ENCODE measurements at places on chromosomes 3 and 15.

- no peak for DNase-seq
These were observed 195.6 kb upstream of the NSMCE3 start for GRCh38 chr15:29465196-29465595.

- no peak for DNase-seq
These were observed 91.6 kb downstream of the SCN11A start for GRCh38 chr3:38960042-38960622.

- no peak for DNase-seq
These were observed 57.9 kb downstream of the RLBP1 start for GRCh38 chr15:89163271-89164055.

DNA sequence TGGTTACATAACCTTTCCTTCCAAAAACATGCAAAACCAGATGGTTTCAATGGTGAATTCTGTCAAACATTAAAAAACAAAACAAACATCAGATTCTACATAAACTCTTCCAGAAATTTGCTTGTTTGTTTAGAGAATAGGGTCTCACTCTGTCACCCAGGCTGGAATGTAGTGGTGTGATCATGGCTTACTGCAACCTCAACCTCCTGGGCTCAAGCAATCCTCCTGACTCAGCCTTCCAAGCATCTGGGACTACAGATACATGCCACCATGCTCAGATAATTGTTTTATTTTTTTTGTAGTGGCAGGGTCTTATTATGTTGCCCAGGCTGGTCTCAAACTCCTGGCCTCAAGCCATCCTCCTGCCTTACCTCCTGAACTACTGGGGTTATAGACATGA, 36.1 kb downstream of the FBXL2 start:
- DNase-seq, result no peak

- peak; percentile 60 for DNase-seq
These were observed 25.8 kb upstream of the ADPGK start for GRCh38 chr15:72809329-72809728.

DNA sequence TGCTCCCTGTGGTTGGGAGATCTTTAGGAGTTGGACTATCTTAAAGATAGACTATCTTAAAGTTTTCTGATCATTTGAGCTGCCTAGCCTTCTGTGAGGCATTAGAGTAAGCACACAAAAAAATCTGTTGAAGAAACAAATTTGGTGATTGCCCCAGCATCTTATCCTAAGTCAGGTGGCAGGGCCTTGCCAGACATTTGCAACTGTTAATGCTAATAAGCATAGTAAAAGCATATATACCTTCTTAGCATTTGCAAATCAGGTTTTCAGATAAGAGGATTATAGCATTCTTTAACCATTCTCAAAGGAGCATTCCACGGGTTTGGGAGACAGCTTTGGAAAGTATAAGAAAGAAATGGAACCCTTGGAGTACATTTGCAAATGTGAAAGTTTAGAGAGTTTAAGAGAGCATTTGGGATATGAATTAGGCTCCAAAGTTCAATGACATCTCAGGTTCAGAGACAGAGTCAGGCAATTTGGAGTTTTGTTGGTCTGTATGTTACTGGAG, 61.0 kb downstream of the SEMA6D start:
- DNase-seq, result no peak

GRCh38 chr3:179432451-179432850, 18.8 kb downstream of the GNB4 start:
- DNase-seq, result no peak

DNA sequence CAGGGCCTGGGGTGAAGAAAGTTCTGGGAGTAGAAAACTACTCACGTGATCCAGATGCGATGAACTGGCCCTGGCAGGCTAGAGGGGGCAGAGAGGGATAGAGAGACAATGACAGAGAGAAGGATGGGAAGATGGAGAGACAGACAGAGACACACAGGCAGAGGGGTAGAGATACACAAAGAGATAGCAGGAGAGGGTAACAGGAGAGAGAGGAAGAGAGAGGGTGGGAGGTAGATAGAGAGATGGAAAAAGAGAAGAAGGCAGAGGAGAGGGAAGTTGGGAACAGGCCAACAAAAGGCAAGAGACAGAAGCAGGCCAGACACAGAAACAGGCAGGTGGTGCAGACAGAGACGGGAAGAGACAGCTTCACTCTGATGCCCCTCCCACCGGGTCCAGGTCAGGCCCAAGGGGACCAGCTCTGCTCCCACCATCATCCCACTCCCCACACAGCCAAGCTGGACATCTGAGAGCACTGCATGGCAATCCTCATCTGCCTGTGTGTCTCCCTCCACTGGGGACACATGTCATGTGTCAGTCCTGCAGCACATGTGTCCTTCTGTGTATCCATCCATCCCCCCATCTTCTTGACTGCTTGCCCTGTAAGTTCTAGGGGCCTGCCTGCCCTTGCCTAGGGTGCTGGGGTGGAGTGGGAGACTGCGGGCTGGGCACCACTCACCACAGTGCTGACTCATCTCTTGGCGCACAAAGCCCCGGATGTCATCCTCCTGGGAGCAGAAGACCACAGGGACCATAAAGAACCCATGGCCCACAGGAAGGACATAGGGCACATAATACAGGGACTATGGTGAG, 2.2 kb upstream of the UCN2 start:
- DNase-seq, result no peak

DNA sequence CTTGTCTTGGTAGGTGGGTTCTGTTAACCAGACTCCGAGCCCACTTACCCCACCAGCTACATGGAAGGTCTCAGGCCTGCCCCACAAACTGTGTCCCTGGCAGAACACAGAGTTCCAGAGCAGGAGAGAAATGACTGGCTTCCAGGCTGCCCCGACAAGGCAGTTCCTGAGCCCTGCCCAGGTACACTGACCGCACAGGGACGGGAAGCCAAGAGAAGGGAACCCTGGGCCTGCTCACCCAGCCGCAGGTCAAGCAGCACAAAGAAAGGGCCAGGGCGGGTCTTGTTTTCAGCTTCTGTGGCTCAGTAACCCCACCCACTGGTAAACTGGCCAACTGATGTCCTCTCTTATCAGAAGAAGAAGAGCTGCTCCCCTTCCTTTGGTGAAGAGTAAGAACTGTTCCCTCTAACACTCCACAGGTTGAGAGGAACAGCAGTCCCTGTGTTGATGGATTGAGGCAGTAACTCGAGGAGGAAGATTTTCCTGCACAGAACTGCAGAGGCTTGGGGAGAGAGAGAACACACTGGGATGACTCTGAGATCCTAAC, 68.4 kb downstream of the CRTC3 start:
- DNase-seq, result no peak

- DNase-seq, result no peak
These were observed 26.6 kb downstream of the MBNL1 start for GRCh38 chr3:152295344-152295743.

DNA sequence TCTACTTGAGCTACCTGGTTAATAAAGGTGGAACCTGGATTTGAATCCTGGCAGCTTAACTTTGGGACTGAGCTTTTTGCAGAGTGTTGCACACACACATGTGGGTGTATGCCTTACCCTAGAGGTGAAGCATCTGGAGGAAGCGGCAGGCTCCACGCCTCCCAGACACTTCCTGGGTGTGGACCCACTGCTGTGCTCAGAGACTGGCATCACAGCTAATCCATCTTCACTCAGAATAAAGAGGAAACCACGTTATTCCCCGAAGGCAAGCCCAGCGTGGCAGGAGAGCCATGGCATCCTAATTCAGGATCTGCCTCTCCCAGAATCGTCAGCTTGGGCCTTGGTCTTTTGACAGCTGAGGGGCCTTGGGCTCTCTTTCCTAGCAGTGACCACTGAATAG, 25.5 kb downstream of the CCDC13 start:
- DNase-seq, result no peak

- DNase-seq, result no peak
These were observed 158.0 kb downstream of the CTNNB1 start for GRCh38 chr3:41357271-41357670.

GRCh38 chr15:70034141-70034540, 63.6 kb downstream of the TLE3 start:
- DNase-seq, result no peak

GRCh38 chr3:39497753-39498152, 30.3 kb downstream of the MOBP start:
- no peak for DNase-seq

- no peak for DNase-seq
These were observed 36.1 kb downstream of the PBRM1 start for GRCh38 chr3:52649461-52650210.

DNA sequence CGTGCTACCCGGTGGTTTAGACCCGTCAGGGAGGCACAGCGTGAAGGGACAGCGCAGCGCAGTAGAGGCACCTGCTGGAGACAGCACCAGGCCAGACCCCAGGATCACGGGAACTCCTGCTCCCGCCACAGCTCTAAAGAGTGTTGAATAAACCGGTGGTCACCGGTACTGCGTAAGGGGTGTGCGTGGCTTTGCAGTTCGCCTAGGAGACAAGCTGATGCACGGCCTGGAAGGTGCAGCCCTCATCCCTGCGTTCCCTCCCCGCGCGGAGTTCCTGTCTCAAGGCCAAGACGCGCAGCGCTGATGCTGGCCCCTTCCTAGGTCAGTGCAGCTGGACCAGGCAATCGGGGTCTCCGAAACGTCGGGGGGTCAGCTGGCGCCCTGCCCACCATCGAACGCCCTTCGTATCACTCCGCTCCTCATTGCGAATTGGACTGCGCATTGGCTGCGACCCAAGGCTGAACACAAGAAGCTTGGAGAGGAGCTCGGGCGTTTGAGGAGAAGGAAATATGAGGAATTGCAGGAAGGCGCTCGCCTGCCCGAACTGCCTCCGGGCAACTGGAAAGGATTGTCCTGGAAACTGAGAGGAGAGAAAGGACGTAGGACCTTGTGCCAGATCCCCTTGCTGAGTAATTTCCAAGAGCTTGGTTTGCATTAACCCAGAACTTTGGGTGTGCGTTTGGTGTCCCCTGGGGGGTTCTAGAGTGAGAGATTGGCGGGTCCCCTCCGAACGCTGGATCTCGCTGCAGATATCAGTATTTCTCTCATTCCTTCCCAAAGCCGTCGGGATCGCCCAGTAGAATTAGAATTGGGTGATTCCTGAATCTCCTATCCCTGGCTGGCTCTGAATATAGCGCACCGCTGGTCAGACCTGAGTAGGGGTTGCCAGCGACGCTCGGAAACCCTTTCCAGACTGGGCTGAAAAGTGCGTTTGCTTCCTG, 2.3 kb upstream of the SOX14 start:
- DNase-seq, result no peak

- no peak for DNase-seq
These were observed 6.8 kb downstream of the ARHGAP31 start for GRCh38 chr3:119300991-119301391.

DNA sequence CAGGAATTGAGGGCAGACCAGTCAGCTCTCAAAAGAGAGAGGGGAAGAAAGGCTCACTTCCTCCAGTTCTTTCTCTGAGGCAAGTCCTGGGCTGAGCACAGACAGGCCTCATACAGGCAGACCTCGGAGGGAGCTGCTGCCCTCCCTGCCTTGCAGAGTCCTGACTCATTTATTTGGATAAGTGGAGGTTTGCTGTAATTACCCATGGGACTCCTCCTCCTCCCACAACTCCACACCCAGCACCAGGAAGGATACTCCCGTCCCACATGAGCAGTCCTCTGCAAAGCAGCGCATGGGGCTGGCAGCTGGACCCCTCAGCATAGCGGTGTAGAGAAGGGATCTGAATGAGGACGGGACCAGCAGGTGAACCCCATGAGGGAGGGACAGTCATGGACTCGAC, 13.4 kb upstream of the SCN10A start:
- no peak for DNase-seq

DNA sequence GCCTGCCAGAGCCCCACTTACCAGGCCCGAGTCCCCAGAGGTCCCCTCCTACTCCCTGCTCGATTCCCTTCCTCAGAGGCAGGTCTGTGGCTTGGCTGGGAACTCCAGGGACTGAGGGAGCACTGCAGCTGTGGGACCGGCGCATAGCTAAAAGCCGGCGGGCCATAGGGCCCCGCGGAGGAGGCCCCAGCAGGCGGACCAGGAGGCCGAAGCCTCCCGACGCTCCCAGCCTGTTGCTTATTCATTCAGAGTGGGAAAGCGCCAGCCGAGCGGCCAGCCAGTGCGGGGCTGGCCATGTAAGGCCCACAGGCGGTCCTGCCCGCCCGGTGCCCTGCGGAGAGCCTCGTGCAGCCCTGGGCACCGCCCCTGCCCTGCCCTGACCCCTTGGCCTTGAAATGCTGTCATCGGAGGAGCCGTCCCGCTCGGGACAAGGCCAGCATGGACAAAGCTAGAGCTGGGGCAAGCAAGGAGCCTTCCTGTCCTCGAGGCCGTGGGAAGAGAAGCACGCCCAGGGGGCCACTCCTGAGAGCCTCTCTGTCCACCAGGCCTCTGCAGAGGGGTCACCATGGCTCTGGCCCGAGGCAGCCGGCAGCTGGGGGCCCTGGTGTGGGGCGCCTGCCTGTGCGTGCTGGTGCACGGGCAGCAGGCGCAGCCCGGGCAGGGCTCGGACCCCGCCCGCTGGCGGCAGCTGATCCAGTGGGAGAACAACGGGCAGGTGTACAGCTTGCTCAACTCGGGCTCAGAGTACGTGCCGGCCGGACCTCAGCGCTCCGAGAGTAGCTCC, at the start of gene LOXL1:
LOXL1 (plus strand) TSS at position 244 of the 784 bp plus-strand sequence; CDS start at position 566, 322 bp downstream.
- no peak for DNase-seq

GRCh38 chr3:25973122-25973521, 183.2 kb downstream of the OXSM start:
- DNase-seq, result no peak

GRCh38 chr3:474828-475227, 278.3 kb downstream of the CHL1 start:
- DNase-seq, result no peak

GRCh38 chr3:10023587-10024310, 2.5 kb upstream of the FANCD2 start:
- no peak for DNase-seq

DNA sequence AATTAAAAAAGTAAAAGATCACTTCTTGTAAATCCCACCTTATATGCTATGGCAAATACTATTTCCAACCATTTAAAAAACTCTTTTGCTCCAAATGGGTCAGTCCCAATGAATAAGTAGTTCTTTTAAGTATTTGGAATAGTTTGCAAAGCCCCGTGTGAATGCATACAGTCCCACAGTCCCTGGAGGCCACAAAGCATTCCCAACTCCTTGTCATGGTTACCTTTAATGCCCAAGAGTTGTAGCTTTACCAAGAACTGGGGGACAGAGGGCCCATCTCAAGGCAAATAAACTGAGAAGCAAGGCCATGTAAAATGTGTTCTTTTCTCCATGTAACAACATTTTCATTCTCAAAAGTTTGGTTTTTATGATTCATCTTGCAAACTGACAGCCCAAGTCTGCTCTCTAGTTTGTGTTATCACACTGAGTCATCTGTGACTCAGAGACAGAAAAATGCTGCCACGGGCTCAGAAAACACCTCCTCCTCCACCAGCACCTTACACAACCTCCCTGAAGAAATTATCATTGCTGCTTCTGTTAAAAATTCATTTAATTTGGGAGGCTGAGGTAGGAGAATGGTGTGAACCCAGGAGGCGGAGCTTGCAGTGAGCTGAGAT, 336.2 kb downstream of the ERC2 start:
- no peak for DNase-seq

- DNase-seq, result no peak
These were observed 40.3 kb downstream of the EDEM1 start for GRCh38 chr3:5227812-5228211.

- DNase-seq, result no peak
These were observed 224.0 kb downstream of the TBC1D5 start for GRCh38 chr3:17518189-17519059.

DNA sequence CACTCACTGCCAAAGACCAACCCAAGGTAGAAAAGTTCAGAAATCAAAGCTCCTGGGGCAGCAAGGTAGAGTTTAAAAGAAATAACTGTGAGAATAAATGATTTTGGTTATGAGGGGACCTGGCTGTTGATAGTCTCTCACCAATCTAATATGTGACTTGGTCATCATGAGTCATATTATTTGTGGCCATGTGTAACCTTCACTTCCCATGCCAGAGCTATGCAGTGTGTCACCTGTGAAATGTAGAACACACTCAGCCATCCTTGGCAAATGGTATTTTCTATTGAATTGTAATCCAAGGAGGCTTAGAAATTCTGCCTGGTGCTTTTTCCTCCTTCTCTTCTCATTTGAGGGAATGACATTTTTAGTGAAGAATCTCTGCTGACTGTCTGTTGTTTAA, 184.2 kb upstream of the STAC start:
- DNase-seq, result no peak
